ENCODE measurements at places on chromosomes 3 and 15. TPM values are rescaled to one million over a fixed set of nuclear protein-coding genes. Genes with fewer than 3 reads are reported as not detected.
A peak's percentile ranks its signal among the peaks of the same experiment; 100 is the strongest.

Gene ATP13A5
- polyA plus RNA-seq: not detected

DNA sequence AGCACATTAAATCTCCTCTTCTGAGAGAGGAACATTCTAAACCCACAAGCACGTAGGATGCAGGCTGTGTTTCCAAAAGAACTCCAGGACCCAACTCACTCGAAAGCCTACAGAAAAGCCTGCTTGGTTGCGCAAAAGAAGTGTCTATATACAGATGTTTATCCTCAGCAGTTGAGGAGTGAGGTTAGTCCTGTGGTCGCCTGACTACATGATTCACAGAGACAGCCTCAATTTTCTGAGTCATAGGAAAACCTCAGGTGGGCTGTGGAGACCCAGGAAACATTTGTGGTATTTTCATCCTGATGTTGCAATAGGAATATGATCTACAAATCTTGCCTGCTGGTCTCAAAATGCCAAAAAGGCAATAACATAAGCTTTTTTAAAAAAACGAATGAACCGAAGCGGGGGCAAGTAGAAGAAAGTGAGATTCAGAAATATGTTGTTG is 183.8 kb upstream of the THRB start:
- H3K4me1 ChIP-seq: peaks cover 2% of the 10 kb centered on the region
- H3K27ac ChIP-seq: no peak overlapping the region
- no peak overlapping the region for H3K4me3 ChIP-seq
- H3K27me3 ChIP-seq: peaks cover 2% of the 10 kb centered on the region
- H3K36me3 ChIP-seq: no peaks in the 10 kb centered on the region

Gene SNTN
- not detected for polyA plus RNA-seq

Gene INSYN1
- polyA plus RNA-seq: 0.49 TPM

Gene RBP2
- not detected for polyA plus RNA-seq

- H3K4me3 ChIP-seq: no peak overlapping the region
- no peak overlapping the region for H3K27ac ChIP-seq
- no peaks in the 10 kb centered on the region for H3K4me1 ChIP-seq
Observed at GRCh38 chr3:33111581-33111980, 2.2 kb upstream of the CRTAP start.

DNA sequence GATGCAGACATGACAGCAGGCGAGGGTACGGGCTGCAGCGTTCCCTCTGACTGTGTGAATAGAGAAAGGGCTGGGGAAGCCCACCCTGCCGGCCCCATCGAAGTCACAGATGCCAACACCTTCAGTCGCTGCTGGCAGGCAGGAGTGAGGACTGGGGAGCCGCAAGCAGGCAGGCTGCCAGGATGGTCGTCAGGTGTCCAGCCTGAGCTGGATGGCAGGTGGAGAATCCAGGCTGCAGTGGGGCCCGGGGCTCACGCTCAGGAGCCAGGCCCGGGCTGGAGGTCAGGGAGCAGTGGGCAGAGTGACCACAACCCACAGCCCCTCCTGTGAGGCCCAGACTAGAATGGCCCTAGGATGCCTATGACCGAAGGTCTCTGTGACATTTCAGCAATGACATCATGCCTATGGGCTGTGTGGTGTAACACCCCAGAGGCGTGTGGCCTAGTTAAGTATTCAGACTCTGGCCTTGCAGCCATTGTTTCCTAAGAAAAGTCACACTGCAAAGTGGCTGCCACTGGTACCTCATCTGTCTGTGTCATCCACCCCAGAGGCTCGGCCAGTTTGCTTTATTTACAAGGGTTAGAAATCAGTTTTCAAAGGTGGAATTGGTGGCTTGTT is 15.7 kb downstream of the PRR23E start:
- no peaks in the 10 kb centered on the region for H3K4me1 ChIP-seq
- no peak overlapping the region for H3K4me3 ChIP-seq
- no peak for DNase-seq
- H3K27me3 ChIP-seq: peaks cover 3% of the 10 kb centered on the region
- no peak overlapping the region for H3K27ac ChIP-seq

DNA sequence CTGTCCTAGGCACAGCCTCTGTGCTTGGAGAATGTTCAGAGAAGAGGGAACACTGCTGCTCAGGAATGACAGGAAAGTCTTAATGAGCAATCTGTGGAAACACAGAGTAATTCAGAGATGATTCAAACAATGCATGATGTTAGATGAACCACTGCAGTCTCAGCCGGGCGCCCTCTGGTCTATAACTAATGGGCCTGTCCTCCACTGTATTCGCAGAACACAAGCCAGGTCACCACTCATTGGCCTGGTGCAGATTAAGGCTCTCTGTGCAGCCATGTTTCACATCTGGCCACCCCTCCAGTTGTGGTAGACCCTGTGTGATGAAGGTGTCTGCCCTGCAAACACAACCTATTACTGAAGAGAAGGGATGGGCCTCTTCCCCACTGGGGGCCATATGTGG is 281.7 kb upstream of the ROPN1 start:
- no peak overlapping the region for H3K4me3 ChIP-seq
- H3K4me1 ChIP-seq: peaks cover 2% of the 10 kb centered on the region
- H3K27ac ChIP-seq: no peak overlapping the region
- H3K36me3 ChIP-seq: no peaks in the 10 kb centered on the region

- H3K27me3 ChIP-seq: no peaks in the 10 kb centered on the region
- H3K27ac ChIP-seq: no peak overlapping the region
- peak; percentile 33 for DNase-seq
- H3K4me1 ChIP-seq: peaks cover 6% of the 10 kb centered on the region
- H3K4me3 ChIP-seq: no peak overlapping the region
Observed at GRCh38 chr3:31356941-31357340, 175.8 kb upstream of the STT3B start.

DNA sequence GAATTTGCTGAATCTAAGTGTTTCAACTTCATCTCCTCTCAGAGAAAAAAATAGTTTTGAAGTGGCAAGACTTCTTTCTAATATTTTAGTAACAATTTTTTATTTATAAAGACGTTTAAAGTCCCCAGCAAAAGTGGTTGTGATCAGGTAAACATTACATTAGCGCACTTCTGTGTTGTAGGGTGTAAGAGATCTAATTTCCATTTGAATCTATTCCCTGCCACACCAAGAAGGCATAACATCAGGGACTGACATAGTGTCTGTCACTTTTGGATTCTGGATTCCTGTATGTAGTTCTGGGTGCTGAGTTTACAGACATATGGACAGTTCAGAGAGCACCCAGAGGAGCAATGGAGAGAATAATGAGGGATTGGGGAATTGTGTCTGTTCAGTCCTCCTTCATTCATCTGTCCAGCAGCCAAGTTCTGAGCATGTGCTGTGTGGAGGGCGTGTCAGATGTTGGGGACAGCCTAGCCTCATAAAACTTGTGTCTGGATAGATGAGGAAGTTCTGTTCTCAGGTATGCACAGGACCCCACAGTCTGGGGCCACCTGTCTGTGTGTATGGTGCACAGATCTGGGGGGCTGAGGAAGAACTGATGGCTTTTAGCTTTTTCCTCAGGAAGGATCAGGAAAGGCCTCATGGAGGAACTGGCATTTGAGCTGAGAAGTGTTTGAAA is 65.6 kb downstream of the MAP2K5 start:
- H3K4me3 ChIP-seq: no peak overlapping the region
- peaks cover 6% of the 10 kb centered on the region for H3K4me1 ChIP-seq
- H3K36me3 ChIP-seq: no peaks in the 10 kb centered on the region
- H3K27me3 ChIP-seq: no peaks in the 10 kb centered on the region
- DNase-seq: no peak
- no peak overlapping the region for H3K27ac ChIP-seq

Gene INKA1
- polyA plus RNA-seq: 5.4 TPM

- peak; percentile 13 for DNase-seq
- no peak overlapping the region for H3K27ac ChIP-seq
- H3K36me3 ChIP-seq: no peaks in the 10 kb centered on the region
- no peak overlapping the region for H3K4me3 ChIP-seq
- no peaks in the 10 kb centered on the region for H3K27me3 ChIP-seq
Observed at GRCh38 chr3:119636249-119636648, 24.1 kb downstream of the POPDC2 start.

Gene WDR93
- polyA plus RNA-seq: not detected

Gene CHRFAM7A
- not detected for polyA plus RNA-seq

- DNase-seq: no peak
- H3K4me1 ChIP-seq: no peaks in the 10 kb centered on the region
- H3K27ac ChIP-seq: no peak overlapping the region
- no peak overlapping the region for H3K4me3 ChIP-seq
- H3K27me3 ChIP-seq: no peaks in the 10 kb centered on the region
Observed at GRCh38 chr3:34203386-34203785, 405.0 kb downstream of the PDCD6IP start.

DNA sequence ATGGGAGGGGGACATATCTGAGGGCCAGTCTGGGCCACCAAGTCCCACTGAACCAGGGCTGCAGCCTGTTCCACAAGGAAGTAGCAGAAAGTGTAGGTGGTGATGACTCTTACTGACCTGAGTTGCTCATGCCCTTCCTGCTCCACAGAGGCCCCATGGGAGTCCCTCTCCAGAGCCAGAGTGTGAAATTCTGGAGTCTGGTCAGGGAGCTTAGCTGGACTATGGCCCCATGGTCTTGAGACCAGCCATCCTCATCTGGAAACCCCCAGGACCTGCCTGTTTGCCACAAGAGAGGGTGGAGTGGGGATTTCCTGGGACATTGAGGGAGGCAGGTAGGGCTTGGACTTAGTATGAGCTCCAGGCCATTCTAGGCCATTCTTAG is 3.0 kb downstream of the SPINT1 start:
- H3K4me3 ChIP-seq: no peak overlapping the region
- no peaks in the 10 kb centered on the region for H3K36me3 ChIP-seq
- no peak for DNase-seq
- 0 out of 2 replicates have a peak, but pooled peaks cover 3% of the 10 kb centered on the region for H3K4me1 ChIP-seq
- no peak overlapping the region for H3K27ac ChIP-seq

DNA sequence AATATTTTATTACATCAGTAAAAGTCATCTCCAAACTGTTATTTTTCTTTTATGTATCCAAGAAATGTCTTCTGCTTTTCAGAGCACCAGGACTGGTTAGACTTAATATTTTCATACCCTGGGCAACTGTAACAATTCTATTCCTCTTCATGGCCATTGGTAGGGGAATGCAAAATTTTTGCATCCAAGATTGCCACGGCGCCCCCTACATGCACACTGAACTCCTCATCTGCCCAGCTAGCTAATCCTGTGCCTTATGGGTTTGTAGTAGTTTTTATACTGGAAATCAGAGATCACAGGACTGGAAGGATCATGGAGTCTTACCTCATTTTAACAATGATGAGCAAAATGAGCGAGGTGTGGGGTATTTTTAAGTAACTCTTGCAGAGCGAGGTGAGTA is 74.2 kb downstream of the CRTC3 start:
- peaks cover 5% of the 10 kb centered on the region for H3K4me1 ChIP-seq
- H3K4me3 ChIP-seq: no peak overlapping the region
- H3K36me3 ChIP-seq: peaks cover 39% of the 10 kb centered on the region
- no peaks in the 10 kb centered on the region for H3K27me3 ChIP-seq

Gene UQCC5
- polyA plus RNA-seq: 16.9 TPM

GRCh38 chr3:43095370-43095769 is 10.5 kb downstream of the POMGNT2 start:
- no peak overlapping the region for H3K27ac ChIP-seq
- DNase-seq: no peak
- H3K27me3 ChIP-seq: no peaks in the 10 kb centered on the region
- H3K4me3 ChIP-seq: no peak overlapping the region
- no peaks in the 10 kb centered on the region for H3K36me3 ChIP-seq
- no peaks in the 10 kb centered on the region for H3K4me1 ChIP-seq

Gene CLEC3B
- polyA plus RNA-seq: 13.2 TPM

Gene HRG
- not detected for polyA plus RNA-seq

GRCh38 chr15:31383139-31383538 is 56.5 kb downstream of the KLF13 start:
- H3K36me3 ChIP-seq: peaks cover 13% of the 10 kb centered on the region
- H3K27ac ChIP-seq: no peak overlapping the region
- peaks cover 6% of the 10 kb centered on the region for H3K4me1 ChIP-seq

DNA sequence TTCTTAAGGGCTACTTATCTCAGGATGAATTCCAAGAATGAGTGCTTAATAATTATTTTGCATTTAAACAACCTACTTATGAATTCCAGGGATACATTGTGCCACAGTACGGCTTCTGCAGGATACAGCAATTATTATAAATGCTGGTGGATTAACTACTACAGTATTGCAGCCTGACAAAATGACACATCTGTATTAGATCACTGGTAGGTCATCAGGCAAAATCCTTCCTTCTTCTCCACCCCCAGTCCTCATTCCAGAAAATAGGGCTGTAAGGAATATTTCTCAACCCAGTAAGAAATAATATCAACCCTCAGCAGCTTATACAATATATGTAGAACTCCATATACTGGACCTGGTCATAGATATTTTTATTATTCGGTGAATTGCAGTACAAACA is 79.3 kb upstream of the RORA start:
- no peaks in the 10 kb centered on the region for H3K27me3 ChIP-seq
- H3K4me1 ChIP-seq: no peaks in the 10 kb centered on the region
- H3K27ac ChIP-seq: no peak overlapping the region
- no peak for DNase-seq
- no peaks in the 10 kb centered on the region for H3K36me3 ChIP-seq

- no peaks in the 10 kb centered on the region for H3K36me3 ChIP-seq
- no peak overlapping the region for H3K27ac ChIP-seq
- no peaks in the 10 kb centered on the region for H3K27me3 ChIP-seq
- H3K4me3 ChIP-seq: no peak overlapping the region
- peak; percentile 59 for DNase-seq
Observed at GRCh38 chr3:23442598-23443383, 239.7 kb downstream of the UBE2E2 start.

- H3K36me3 ChIP-seq: no peaks in the 10 kb centered on the region
- no peak overlapping the region for H3K27ac ChIP-seq
- no peak overlapping the region for H3K4me3 ChIP-seq
- no peaks in the 10 kb centered on the region for H3K4me1 ChIP-seq
Observed at GRCh38 chr3:101148001-101148400, 154.8 kb upstream of the ABI3BP start.

DNA sequence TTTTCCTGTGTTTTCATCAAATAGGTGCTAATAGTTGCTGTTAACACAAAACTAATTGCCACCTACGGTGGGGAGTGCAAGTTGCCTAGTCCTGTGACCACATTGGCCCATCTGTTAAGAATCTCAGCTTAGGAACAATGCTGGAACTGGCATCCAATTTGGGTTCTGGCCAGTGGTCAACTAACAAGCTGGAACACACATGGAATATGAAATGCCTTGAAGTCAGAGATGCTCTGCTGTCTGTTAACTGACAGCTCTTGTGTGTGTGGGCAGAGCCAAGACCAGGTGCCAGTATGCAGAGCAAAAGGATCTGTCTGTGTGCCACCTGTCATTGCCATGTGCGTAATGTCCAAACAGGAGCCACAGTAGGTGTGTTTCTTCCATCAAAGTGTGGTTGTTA is 460.8 kb downstream of the ROBO2 start:
- no peak overlapping the region for H3K4me3 ChIP-seq
- no peaks in the 10 kb centered on the region for H3K4me1 ChIP-seq
- no peaks in the 10 kb centered on the region for H3K27me3 ChIP-seq
- H3K27ac ChIP-seq: no peak overlapping the region

DNA sequence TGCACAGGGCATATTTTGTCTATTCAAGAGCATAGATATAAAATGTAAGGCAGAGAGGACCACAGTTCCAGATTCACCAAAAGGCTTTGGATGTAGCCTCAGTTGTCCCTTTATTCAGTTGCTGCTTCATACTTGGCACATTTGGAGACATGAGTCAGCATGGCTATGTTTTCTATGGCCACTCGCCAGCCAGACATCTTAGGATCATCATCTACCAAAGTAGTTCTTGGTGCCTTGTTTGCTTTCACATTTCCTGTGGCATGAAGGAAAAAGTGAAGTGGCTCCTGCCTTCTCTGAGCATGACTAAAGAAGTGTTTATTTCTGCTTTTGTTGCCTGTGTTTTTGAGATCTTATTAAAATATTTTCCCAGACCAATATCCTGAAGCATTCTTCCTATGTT is 7.2 kb downstream of the SUSD5 start:
- no peak overlapping the region for H3K27ac ChIP-seq
- no peak overlapping the region for H3K4me3 ChIP-seq
- no peaks in the 10 kb centered on the region for H3K27me3 ChIP-seq
- DNase-seq: peak; percentile 88

Gene GUCA1C
- polyA plus RNA-seq: not detected

GRCh38 chr15:57730876-57731275 is 24.4 kb downstream of the POLR2M start:
- no peak overlapping the region for H3K4me3 ChIP-seq
- DNase-seq: no peak
- H3K27me3 ChIP-seq: no peaks in the 10 kb centered on the region
- H3K4me1 ChIP-seq: no peaks in the 10 kb centered on the region
